ENCODE measurements at places on chromosomes 7 and 10.

- DNase-seq = no peak
Observed at GRCh38 chr7:23012908-23013714, 819 bp downstream of the HYCC1 start.

- DNase-seq = no peak
Observed at GRCh38 chr10:71014021-71014805, 125.8 kb upstream of the PCBD1 start.

GRCh38 chr10:96289218-96289910, 14.9 kb upstream of the DNTT start:
- no peak for DNase-seq

- no peak for DNase-seq
Observed at GRCh38 chr10:76106611-76107010, 675.2 kb downstream of the LRMDA start.

GRCh38 chr10:12594448-12594944, 245.1 kb downstream of the CAMK1D start:
- no peak for DNase-seq

Measured in GM12878 (cell line).